ENCODE measurements at places on chromosomes 6 and 20.

DNA sequence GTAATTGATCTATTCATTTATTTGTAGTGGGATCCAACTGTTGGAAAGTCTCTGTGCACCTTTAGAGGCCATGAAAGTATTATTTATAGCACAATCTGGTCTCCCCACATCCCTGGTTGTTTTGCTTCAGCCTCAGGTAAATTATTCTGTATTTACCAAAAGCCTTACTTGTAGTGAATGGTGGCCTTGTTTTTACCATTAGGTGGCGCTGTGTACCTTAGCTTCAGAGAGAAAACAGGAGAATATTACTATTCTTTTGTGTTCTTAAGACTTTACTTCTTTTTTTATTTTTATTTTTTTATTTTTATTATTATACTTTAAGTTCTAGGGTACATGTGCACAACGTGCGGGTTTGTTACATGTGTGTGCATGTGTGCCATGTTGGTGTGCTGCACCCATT, 23.7 kb downstream of the PEX7 start:
- peak; percentile 3 for DNase-seq

- DNase-seq = no peak
Measured at GRCh38 chr20:23119456-23120216, 33.5 kb upstream of the CD93 start.

- no peak for DNase-seq
Measured at GRCh38 chr6:155219858-155220301, 43.9 kb upstream of the CLDN20 start.

GRCh38 chr6:88945415-88946008, 17.9 kb downstream of the RNGTT start:
- DNase-seq = no peak

DNA sequence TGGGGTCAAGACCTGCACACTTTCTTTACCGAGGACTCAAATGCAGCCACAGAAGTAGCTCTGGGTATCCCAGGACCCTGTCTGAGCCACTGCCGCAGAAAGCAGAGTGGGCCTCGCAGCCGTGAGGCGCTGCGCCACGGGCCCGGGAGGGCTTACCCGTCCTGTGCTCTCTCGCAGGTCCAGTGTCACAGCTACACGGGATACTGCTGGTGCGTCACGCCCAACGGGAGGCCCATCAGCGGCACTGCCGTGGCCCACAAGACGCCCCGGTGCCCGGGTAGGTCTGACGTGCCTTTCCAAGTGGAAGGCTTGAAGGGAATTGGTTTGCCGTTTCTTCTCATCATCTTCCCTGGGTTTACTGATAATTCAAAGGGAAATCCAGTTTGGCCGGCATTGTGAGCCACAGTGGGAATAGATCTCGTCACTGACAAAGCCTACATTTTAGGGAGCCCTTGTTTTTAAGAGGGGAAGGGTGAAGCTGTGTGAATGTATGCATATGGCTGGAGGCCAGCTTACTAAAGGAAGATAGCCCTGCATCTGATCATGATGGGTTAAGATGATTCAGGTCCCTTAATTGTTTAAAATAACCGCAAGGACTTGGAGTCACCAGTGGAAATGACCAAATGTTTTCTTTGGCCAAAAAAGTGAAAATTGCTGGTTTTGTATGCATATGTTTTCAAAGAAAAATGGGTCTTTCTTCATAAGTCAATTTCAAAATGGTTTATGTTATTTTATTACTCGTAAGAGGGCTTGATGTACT, 86.6 kb downstream of the SMOC2 start:
- DNase-seq = no peak

GRCh38 chr20:19883501-19883900, 125.4 kb downstream of the RIN2 start:
- no peak for DNase-seq
